ENCODE measurements at places on chromosomes 7 and 10. TPM values are rescaled to one million over a fixed set of nuclear protein-coding genes. Genes with fewer than 3 reads are reported as not detected.
A peak's percentile ranks its signal among the peaks of the same experiment; 100 is the strongest.

DNA sequence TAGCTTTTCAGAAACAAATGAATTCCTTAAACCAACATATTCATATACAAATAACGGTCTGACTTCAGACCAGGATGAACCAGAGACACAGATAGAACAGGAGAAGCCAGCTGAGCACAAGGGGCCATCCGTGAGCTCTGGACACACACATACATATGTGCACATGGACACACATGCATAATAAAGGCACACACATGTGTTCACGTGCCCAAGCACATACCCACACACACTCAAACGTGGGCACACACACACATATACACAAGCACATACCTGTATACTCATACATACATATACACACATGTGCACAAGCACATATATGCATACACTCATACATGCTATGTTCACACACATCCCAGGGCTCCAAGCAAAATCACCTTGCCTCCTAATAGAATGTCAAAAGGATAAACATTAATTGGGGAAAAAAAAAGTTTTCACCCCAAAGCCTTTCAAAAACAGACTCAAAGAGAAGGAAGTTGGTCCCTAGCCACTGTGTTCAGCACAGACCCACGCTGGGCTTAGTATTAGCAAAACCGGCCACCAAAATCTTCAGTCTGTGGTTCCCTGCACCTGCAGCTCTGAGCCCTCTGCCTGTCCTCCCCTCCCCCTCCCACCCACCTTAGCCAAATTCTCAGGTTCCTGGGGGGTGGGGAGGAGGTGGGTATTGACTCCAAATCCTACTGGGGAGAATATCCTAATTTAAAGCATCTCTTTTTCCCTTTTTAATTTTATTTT lies 100.4 kb upstream of the MACROH2A2 start:
- no peak for DNase-seq

GRCh38 chr10:113524539-113525490 lies 28.0 kb upstream of the HABP2 start:
- DNase-seq, result no peak

- no peak for DNase-seq
These were observed 253.2 kb downstream of the POLR1F start for GRCh38 chr7:19455623-19456022.

DNA sequence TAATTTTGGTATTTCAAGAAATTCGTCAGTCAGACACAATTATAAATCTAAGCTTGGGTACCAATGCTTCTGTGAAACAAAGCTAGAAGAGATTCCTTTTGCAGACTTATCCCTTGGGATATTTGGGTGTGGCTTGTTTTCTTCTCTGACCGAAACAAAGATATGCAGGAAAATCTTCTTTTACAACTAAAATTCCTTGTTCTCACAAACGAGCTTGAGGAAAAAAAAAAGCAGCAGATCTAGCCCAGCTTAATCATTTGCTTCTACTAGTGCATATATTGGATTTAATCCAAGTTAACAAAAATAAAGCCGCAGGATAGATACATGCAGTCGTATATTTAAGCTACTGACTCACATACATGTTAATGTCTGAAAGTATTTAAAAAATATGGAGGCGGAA lies 104.2 kb downstream of the PRTFDC1 start:
- no peak for DNase-seq

GRCh38 chr10:97511711-97512440 lies 13.2 kb downstream of the UBTD1 start:
- DNase-seq, result no peak

- peak; percentile 78 for DNase-seq
These were observed 18.7 kb upstream of the ZNF488 start for GRCh38 chr10:47402641-47403301.

GRCh38 chr7:98647326-98647725 lies 30.2 kb downstream of the NPTX2 start:
- DNase-seq, result no peak

- DNase-seq, result no peak
These were observed 132.8 kb downstream of the SEMA3C start for GRCh38 chr7:80785961-80786536.

DNA sequence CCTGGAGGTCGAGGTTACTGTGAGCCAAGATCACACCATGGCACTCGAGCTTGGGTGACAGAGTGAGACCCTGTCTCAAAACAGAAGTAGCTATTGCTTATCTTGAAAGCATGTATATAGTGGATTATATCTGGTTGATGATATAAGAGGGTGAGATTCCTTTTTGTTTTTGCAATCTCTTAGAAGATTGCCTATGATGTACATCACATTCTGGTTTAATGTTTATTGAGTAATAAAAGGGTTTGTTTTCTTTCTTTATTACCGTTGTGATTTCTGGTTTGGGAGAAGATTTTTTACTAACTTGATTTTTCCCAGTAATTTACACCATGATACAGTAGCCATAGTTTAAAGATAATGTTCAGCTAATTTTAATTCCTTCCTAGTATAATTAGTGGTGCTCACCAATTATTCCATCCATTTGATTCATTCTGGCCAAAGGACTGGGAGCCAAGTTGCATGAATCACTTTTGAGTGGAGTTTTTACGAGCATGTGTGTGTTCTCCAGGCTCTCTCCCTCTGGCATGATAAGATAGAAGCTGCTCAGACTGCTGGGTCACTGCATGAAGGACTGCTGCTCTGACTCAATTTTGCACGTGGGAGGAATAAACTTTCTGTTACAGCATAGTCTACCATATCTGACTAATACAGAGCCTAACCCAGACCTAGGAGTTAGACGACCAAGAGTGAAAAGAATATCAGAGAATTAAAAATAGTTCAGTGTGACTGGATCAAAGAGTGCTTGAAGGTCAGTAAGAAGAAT lies 13.5 kb upstream of the TSPAN13 start:
- peak; percentile 69 for DNase-seq

DNA sequence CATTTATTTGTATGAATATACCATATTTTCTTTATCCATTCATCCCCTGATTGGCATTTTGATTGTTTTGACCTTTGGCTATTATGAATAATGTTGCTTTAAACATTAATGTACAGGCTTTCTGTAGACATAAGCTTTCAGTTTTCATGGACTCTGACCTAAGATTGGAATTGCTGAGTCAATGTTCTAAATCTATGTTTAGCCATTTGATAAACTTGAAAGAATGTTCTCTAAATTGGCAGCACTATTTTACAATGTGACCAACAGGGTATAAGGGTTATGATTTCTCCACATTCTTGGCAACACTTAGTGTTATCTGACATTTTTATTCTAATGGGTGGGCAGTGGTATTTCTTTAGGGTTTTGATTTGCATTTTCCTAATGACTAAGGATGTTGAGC lies 229.7 kb upstream of the ETV1 start:
- no peak for DNase-seq

DNA sequence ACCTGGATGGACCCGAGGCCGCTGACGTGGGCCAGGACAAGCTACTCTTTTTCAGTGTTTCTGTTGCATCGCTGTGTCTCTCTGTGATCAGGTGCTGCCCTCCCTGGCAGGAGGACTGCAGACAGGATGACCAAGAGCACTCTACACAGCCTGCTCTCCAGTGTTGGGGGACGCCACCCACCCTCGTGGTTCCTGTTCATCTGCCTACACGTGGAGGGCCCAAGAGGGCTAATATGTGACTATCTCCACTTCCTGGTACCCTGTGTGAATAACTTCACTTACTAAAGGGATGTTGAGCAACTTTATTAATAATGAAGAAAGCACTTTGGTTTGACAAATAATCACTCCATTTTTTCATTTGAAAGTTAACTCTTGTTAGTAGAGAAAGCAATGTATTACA lies 101.3 kb downstream of the EGFR start:
- DNase-seq, result no peak

- DNase-seq, result no peak
These were observed 15.6 kb downstream of the CXCL12 start for GRCh38 chr10:44369296-44369695.

GRCh38 chr10:21961847-21962246 lies 41.7 kb downstream of the DNAJC1 start:
- DNase-seq, result no peak

- peak; percentile 29 for DNase-seq
These were observed 158.6 kb upstream of the LYZL1 start for GRCh38 chr10:29130190-29130673.

- no peak for DNase-seq
These were observed 263.6 kb downstream of the PHTF2 start for GRCh38 chr7:78062214-78062613.

- DNase-seq, result no peak
These were observed 232.1 kb upstream of the PCLO start for GRCh38 chr7:83394776-83395175.

DNA sequence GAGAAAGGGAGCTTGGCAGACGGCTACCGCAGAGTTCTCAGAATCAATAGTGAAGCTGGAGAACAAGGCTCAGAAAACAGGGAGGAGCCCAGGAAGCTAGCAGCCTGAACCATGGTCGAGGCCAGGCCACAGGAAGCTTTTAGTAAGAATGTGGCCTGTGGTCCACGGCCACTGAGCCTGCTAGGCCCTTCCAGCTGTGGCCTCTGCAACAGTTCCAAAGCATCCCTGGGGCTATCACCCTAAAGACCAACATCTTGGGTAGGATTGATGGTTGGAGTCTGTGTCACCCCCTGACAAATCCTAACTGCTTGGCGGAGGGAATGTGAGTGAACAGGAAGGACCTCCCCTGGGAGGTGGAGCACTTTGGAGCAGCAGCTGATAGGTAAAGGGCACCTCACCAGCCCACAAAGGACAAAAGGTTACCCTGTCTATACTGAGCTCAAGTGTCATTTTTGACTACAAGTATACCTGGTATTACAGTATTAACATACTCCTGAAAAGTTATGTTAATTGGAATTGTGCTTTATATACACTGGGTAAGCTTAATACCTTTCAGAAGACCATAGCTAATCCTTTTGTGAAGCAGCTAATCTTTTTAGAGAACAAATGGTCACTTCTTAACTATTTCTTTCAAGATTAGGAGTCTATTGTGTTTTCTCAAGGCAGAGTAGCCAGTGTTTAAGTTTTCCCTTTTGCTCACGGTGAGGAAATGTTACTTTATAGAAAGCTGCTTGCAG lies 18.7 kb downstream of the PTPRE start:
- DNase-seq, result no peak

GRCh38 chr7:150744041-150744656 lies 6.9 kb downstream of the GIMAP5 start:
- no peak for DNase-seq

GRCh38 chr10:96496281-96496925 lies 17.3 kb downstream of the TLL2 start:
- no peak for DNase-seq

DNA sequence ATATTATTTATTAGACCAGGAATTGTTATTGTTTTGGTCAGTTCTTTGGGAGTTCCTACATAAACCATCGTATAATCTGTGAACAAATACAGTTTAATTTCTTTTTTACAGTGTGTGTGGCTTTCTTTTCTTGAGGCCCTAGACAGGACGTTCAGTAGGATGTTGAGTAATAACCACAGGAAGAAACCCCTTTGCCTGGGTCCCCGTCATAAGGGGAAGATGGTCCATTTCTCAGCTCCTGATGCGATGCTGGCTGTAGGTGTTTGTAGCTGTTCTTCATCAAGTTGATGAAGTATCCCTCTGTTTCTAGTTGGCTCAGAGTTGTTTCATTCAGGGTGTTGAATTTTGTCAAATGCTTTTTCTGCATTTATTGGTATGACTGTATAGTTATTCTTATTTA lies 219.7 kb upstream of the ADARB2 start:
- DNase-seq, result no peak

- no peak for DNase-seq
These were observed 123.3 kb downstream of the PAXIP1 start for GRCh38 chr7:154879629-154880028.

DNA sequence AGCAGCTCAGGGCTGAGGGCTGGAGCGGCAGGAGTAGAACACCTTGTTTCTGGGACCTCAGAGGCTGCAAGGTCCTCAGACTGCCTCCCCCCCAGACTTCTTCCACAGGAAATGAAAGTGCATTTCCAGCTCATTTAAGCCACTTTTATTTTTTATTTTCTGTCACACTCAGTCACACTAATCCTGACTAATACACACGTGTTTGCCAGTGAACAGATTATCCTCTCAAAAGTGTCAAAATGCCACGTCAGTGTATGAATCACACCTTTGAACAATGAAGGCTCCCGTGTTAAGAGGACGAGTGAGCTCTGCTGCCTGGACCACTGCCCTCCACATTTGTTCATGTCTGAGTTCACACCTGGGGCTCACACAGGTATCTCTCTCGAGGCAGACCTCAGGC lies 488.5 kb downstream of the DNAJB6 start:
- no peak for DNase-seq

DNA sequence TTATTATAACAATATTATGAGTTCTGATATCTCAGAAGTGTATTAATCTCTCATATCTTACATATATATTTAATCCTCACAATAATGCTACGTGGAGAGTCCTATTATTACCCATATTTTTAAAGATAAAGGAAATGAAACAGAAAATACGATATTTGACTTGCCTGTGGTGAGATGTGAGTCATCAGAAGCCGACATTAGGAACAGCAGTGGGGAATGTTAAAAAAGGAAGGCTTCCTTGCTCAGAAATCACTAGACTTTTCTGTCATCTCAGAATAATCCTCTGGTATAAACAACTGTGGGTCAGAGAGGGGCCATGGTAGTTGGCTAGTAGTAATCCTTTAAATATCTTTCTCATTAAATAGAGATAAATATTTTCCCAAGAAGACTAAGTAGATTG lies 402.3 kb upstream of the PCDH15 start:
- no peak for DNase-seq

DNA sequence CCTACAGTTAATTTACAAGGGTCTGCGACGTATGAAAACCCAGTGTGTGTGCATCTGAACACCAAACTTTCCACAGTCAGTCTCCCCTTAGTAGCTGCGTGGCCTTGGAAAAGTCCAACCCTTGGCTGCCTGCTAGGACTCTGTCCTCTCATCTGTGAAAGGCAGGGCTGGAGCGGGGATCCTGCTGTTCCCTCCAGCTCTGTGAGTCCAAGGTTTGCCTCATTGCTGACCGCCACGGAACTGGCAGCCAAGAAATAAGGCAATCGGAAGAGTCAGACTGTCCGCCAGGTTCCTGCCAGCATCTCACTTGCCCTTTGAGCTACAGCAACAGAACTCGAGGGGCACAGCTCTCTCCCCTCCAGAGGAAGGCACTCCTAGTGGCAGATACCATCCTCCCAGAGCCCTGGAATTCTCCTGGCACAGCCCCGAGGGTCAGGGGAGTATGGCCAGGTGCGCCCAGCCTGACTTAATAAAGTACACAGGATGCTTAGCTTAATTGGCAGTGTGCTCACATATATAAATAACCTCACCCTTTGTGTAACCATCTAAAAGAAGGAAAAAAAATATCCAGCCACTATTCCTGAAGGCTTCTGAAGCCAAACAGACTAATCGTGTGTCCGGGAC lies 530.1 kb upstream of the FOXK1 start:
- DNase-seq, result no peak

- peak; percentile 50 for DNase-seq
These were observed 44.1 kb upstream of the ATP6V0A4 start for GRCh38 chr7:138842111-138842510.

- peak; percentile 65 for DNase-seq
These were observed 57.0 kb downstream of the CDC123 start for GRCh38 chr10:12252882-12253546.

FAM25G gene
- polyA plus RNA-seq, result 1.1 TPM

PRKAR2B gene
- 3.6 TPM for polyA plus RNA-seq

SEMA3D gene
- polyA plus RNA-seq, result 0.05 TPM

OIT3 gene
- polyA plus RNA-seq, result 0.08 TPM

CHAT gene
- not detected for polyA plus RNA-seq

HYCC1 gene
- 24.6 TPM for polyA plus RNA-seq

SPDYE1 gene
- polyA plus RNA-seq, result not detected

HEPACAM2 gene
- polyA plus RNA-seq, result not detected

NEUROD6 gene
- not detected for polyA plus RNA-seq

CFAP69 gene
- polyA plus RNA-seq, result 1.6 TPM

CLCN1 gene
- 0.03 TPM for polyA plus RNA-seq

MYOZ1 gene
- not detected for polyA plus RNA-seq

MYO1G gene
- polyA plus RNA-seq, result 0.06 TPM

HOXA9 gene
- polyA plus RNA-seq, result 1.3 TPM

Measured in A549 (cell line).